ENCODE measurements at places on chromosomes 4 and X.

DNA sequence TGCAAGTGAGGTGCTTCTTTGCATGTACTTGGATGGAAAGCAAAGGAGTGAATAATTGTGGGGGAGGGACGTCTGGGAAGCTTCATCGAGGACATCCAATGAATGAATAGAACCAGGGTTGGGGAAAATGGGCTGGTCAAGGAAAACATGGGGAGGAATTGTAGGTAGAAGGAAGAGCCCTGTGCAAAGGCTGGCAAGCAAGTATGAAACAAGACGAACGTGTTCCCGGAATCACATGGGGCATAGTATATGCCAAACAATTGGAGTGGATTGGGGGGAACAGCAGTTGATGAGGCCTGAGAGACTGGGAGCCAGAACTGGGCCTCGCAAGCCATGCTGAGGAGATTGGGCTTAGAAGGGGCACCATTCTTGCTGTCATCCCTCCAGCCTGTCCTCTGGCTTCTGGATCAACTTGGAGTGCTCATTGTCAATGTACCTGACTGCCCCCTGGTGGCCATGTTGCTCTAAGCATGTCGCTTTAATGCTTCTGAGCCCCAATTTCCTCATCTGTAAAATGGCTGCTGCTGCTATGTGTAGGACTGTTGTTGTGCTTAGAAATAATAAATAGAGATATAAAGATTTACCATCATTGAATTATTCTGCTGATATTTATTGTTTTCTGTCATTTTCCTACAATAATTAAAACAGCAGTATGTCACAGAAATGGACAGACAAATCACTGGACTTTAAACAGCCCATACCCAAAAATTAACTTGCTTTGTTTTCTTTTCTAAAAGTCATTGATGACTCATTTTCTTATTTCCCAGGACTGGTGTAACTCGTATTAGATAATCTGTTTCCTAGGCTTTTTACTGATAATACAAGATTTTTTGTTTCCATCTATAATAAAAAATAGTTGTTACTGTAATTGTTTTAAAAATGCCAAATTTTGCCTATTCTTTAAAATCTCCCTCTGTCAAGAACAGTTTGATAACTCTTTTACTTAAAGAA lies 66.4 kb downstream of the JADE3 start:
- no peak for DNase-seq

DNA sequence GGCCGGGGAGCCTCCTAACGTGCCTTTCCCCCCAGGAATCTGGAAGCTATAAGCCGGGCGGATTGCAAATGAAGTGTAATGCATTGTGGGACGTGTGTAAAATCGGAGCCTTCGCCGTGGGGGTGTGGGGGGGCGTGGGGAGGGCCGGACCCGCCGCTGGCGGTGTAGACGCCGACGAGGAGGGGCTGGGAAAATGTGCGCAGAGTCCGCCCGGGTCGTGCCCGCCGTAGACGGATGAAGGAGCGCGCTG lies 1.3 kb downstream of the STOX2 start:
- no peak for DNase-seq

DNA sequence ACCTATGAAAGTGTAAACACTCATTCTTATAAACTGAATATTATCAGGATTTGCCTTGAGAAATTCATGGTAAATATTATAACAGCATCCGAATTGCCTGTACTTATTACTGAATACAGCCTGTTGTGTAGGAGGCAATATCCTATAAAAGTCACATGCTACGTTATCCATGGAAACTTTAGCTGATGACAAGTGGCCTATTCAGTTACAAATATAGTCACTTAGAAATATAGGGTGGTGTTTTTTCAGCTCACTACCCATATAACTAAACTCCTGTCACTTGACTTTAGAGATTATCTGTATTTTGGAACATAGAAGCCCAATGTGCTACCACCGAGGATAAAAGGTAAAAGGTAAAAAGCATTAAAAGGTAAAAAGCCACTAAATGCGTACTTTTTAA lies 493.4 kb downstream of the INPP4B start:
- DNase-seq, result no peak

GRCh38 chr4:1299301-1299860 lies 9.7 kb downstream of the MAEA start:
- DNase-seq, result no peak

GRCh38 chr4:152999346-153000075 lies 63.4 kb downstream of the FHDC1 start:
- no peak for DNase-seq
